Right renal cortex interstitium (tissue), 3 donors: ENCODE measurements at places on chromosomes 1 and 21. TPM values are rescaled to one million over a fixed set of nuclear protein-coding genes. Genes with fewer than 3 reads are reported as not detected.

Gene FCMR
- 2.0 TPM for polyA plus RNA-seq

Gene F13B
- not detected for polyA plus RNA-seq

Gene HECTD3
- polyA plus RNA-seq = 31.1 TPM

Gene ABCA4
- polyA plus RNA-seq = 6.0 TPM

Gene ITGB2
- polyA plus RNA-seq = 8.1 TPM

Gene LMOD1
- 4.3 TPM for polyA plus RNA-seq

Gene CRYAA
- 0.47 TPM for polyA plus RNA-seq

Gene LRRC53
- not detected for polyA plus RNA-seq

GRCh38 chr1:27031235-27032118, 18.8 kb upstream of the TENT5B start:
- no peak for DNase-seq

DNA sequence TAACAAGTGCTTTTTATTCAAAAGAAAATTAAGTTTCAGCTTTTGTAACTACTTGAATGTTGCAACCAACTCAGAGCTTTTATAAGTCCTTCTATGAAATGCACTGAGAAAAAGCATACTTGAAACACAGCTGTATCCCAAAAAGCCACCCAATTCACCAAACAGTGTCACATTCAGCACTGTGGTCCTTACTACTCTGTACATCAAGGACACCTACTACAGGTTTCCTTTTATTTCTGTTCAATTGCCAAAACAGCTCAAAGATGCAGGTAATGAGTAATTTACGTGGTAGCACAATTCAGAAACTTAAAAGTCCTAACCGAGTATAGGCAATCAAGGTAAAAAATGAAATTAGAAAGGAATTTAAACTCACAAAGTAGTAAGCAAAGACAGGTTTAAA, 2.5 kb downstream of the EIF4G3 start:
- DNase-seq = no peak

GRCh38 chr1:1832820-1833219, 54.5 kb upstream of the NADK start:
- no peak for DNase-seq

DNA sequence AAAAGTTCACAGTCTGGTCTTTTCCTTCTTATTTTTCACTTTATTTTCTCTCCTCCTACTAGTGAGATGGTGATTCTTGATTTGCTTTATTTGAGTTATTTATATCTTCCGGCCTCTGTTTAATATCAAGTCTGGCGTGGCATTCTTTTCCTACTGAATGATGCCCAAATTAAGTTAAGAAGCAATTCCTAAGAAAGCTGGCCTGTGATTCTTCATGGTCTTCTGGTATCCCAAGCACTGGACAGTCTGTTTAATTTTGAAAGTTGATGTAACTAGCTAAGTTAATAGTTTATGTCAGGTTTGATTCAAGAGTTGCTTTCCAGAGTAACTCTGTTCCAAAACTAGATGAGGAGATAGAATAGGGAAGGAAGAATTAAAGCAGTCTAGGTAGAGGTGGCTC, 9.2 kb upstream of the ENAH start:
- DNase-seq = no peak

- no peak for DNase-seq
Measured at GRCh38 chr21:16872616-16873015, 640.2 kb upstream of the CXADR start.

DNA sequence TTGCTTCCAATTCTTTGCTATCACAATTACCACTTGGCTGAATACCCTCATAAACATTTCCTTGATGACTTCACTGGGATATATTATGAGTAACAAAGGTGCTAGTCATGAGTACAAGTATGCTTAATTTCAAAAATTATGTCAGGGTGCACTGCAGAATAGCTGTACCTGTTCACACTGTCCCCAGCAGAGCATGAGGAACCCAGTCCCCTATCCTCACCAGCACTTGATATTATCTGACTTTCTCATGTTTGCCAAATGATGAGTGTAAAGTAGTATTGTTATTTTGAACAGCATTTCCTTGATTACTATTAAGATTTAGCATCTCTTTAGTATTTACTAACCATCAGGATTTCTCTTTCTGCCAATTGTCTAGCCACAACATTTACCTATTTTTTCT, 33.5 kb upstream of the TNFSF4 start:
- no peak for DNase-seq

DNA sequence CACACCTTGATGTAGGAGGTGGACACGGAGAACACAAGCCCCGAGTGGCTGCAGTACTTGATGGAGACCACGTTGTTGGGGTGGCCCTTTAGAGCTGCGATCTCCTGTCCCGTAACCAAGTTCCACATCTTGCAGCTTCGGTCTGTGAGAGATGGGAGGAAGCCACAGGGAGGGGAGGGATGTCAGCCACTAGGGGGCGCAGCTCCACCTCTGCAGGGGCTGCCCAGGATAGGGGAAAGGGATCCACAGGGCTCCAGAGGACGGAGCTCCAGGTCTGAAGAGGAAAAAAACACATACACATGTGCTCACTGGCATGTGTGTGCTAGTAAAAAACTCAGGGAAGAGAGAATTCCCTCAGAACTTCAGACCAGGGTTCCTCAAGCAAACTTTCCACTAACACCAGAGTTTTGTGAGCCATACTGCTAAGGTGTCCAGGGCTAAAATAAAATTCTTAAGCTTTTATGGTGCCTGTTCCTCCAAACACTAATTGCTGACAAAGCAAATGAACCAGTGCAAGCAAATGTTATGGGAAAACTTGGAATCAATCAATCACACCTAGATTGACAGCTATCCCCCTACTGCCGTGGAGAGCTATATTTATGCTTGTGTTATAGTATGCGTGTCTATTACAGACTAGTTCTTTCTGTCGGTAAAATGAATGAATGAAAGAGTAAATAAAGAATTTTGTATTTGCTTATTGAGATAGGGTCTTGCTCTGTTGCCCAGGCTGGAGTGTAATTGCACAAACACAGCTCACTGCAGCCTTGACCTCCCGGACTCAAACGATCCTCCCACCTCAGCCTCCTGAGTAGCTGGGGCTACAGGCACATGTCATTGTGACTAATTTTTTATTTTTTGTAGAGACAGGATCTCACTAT, 43.7 kb downstream of the KIF21B start:
- DNase-seq = no peak

DNA sequence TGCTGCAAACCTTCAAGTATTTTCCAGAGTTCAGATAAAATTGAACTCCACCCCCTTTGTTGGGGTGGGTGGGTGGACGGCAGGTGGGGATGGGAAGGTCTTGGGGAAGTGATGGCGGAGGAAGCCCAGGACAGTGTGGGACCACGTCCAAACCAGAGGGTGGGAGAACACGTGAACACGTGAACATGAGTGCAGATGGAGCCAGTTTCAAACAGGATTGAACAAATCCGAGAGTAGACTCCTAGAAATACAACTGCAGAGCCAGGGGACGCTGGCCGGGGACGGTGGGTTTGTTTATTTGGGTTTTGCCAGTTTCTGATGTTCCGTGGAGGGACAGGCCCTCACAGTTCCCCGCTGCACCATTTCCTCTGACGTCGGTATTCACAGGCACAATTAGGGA, 2.9 kb downstream of the KRTAP10-2 start:
- DNase-seq = no peak

GRCh38 chr1:194870860-194871259, 1684.4 kb upstream of the B3GALT2 start:
- DNase-seq = no peak

DNA sequence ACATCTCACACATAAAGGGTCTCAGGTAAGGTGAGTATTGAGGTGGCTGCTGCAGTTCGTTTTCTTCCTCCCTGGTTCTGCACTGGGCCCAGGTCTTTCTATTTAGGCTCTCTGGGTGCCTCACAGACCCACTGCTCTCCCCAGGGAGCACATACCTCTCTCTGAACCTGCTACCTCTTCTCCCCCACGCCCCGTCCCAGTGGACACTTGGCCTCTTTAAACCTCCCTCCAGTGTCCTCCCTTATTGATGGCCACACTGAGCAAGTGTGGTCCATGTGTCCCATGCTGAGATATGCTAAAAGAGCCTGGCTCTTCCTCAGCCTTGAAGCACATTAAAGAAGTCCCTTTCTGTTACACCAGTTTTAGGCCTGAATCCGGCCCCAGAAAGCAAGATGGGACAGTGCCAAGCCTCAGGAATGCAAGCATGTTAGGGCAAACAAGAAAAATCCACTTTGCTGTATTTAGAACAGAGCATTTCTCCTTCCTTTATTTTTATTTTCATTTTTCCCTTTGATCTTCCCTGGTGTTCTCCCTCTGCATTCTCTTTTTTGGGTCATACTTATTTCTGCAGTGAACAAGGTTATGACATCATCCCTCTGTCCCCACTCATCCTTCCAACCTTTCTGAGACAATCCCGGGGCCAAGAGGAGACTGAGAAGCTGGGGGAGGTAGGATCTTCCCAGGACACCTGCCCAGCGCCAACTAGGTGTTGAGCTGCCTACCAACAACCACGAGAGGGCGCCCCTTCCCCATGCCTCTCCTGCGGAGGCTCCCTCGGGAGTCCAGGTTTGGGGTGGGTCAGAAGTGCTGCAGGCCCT, 5.0 kb upstream of the CHI3L2 start:
- no peak for DNase-seq

DNA sequence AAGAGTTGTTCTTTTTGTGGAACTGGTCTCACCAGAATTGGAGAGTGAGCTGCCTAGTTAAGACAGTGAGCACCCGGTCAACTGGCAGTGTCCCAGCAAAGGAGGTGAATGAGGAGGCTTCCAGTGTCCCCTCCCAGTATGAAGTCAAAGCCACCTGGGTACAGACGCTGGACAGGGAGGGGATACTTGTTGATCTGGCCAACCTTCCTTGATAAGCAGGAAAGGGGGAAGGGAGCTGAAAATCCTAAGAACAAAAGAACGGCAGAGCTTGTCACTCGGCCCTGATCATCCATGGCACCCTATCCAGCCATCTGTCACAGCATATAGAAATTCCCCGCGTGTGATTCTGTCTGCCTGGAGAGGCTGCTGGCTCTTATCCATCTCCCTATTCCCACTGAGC, 91.5 kb downstream of the SSBP3 start:
- DNase-seq = no peak

DNA sequence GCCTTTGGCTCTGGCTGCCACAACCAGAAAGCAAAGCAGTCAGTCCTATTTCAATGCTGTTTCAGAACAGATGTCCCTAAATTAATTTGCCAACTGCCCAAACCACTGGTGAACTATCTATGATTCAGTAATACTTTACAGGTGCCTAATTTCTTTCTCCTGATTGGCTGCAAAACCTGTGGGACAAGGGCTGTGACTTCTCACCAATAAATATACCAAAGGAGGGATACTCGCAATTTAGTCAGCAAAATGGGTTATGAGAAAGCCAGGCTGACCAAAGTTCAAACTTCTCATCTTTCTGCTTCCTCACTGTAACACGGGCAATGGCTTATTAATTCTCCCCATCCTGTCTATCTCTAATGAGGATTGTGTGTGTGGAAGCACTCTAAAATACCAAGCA, 12.8 kb downstream of the GPN2 start:
- no peak for DNase-seq

DNA sequence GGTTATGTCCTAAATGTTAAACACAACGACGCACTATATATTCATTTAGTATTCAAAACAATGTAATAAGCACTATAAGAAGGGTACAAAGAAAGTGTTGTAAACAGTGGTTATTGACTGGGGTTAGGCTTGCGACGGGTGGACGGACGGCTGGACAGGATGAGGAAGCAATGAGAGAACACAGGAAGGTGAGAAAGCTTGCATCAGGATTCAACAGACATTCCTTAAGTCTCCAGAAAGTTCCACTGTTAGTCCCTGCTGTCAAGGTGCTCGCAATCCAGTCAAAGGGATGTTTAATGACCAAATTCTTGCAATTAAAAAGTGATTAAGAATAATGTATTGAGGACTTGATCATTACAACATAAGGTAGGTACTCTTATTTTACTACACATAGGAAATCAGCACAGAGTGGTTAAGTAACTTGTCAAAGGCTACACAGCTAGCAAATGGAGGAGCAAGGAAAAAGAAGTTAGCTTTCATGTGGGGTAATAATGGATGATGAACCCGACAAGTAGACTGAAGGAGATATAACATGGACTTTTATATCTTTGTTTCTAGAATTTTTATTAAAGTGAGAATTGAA, 994 bp upstream of the ACBD6 start:
- DNase-seq = no peak

DNA sequence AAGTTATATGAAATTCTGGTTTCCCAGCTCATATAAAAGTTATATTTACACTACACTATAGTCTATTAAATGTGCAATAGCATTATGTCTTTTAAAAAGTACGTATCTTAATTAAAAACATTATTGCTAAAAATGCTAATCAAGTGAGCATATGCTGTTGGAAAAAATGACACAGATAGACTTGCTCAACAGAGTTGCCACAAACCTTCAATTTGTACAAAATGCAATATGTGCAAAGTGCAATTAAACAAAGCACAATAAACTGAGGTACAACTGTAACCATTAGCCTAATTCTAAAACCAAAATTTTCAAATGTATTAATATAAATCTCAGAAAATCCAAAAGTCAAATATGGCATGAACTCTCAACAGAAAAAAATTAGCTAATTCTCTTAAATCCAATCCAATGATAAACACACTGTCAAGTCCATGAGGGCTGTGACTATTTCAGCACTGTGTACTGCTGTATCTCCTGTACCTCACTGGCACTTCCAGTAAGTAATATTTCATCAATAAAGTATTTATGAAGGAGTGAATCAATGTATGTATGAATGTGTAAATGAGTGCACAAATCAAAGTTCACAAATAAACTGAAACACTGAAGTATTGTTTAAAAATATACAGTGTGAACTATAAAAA, 116.3 kb downstream of the AKT3 start:
- no peak for DNase-seq

- DNase-seq = peak; percentile 94
Measured at GRCh38 chr1:145891587-145892485, 6.2 kb upstream of the ANKRD35 start.

GRCh38 chr21:44478124-44478800, 23.0 kb downstream of the LRRC3 start:
- no peak for DNase-seq

DNA sequence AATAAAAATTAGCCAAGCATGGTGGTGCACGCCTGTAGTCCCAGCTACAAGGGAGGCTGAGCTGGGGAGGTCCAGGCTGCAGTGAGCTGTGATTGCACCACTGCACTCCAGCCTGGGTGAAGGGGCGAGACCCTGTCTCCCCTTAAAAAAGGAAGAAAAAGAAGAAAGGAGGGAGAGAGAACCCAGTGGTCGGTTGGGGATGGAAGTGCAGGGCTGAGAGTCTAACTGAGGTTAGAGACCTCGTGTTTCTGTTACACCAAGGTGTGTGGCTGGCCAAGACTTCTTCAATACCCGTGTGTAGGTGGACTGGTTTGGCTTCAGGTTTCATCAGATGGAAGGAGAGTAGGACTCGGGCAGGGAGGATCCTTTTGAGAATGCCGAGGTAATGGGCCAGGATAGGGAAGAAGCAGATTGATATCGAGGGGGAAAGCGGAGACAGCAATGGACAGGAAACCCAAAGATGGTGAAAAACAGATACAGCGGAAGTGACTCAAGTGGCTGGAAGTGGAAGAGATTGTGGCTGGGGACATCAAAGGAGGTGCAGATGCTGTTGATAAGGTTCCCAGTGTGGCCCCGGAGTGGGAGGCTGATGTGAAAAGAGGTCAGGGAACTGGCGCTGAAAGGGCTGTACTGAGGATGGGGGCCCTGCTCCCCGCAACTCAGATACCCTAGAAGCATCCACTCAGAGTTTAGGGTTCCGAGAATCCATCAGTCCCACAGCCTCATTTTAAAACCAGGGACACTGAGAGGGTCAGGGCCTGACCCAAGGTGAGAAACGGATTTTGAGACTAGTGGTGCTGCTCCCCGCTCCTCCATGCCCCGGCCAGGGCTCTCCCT, 681 bp upstream of the UBXN10 start:
- no peak for DNase-seq

GRCh38 chr1:79549201-79549600, 542.7 kb upstream of the ADGRL4 start:
- DNase-seq = no peak

GRCh38 chr1:206801467-206801866, 29.2 kb upstream of the IL10 start:
- DNase-seq = no peak
